ENCODE measurements at places on chromosomes 12 and 14.

DNA sequence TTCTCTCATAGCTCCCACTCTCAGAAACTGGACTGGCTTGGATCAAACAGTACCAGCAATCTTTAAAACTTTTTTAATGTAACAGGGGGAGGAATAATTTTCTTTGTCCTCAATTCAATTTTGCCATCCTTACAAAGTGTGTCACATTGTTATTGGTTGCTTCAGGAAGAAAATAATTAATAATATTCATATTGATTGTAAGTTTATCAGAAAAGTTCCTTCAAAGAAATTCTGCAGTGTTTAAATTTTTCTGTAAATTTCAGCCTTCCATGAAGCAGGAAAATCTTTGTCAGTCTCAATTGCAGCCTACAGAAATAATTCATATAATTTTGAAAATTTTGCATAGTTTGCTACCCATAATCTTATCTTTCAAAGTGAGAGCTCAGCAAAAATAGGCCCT lies 1119.1 kb upstream of the ATXN7L3B start:
- no peak for DNase-seq

GRCh38 chr12:77189901-77190416 lies 124.6 kb upstream of the E2F7 start:
- no peak for DNase-seq

GRCh38 chr12:131511391-131511802 lies 199.5 kb upstream of the SFSWAP start:
- DNase-seq = peak; percentile 52

GRCh38 chr14:36716614-36717184 lies 55.0 kb downstream of the PAX9 start:
- DNase-seq = peak; percentile 46
